ENCODE measurements at places on chromosomes 4 and X. TPM values are rescaled to one million over a fixed set of nuclear protein-coding genes. Genes with fewer than 3 reads are reported as not detected.

DNA sequence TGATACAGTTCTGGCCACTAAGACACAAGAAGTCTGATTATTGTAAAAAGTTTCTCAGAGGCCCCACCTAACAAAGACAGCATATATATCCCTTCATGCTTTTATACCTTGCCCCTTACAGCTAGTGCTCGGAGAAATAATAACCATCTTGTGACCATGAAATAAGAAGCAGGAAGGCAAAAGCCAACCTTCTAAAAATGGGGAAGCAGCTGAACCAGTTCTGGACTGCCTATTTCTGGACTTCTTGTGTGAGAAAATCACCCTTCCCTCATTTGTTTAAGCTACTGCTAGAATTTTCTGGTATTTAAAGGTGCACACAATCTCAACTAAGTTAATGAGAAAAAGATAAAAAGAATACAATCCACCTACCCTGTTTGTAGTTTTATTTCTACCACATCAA, 87.5 kb downstream of the CNOT6L start:
- no peaks in the 10 kb centered on the region for H3K27me3 ChIP-seq
- H3K27ac ChIP-seq = no peak overlapping the region
- no peak overlapping the region for H3K4me3 ChIP-seq
- H3K4me1 ChIP-seq = no peaks in the 10 kb centered on the region
- no peaks in the 10 kb centered on the region for H3K36me3 ChIP-seq

GRCh38 chr4:81746071-81746470, 274.4 kb upstream of the RASGEF1B start:
- H3K27ac ChIP-seq = no peak overlapping the region
- H3K4me3 ChIP-seq = no peak overlapping the region
- no peaks in the 10 kb centered on the region for H3K27me3 ChIP-seq
- DNase-seq = no peak
- H3K36me3 ChIP-seq = no peaks in the 10 kb centered on the region
- no peaks in the 10 kb centered on the region for H3K4me1 ChIP-seq

NLRP2B gene
- 0.73 TPM for total RNA-seq

- H3K4me3 ChIP-seq = no peak overlapping the region
- no peaks in the 10 kb centered on the region for H3K4me1 ChIP-seq
- no peak for DNase-seq
Observed at GRCh38 chr4:20687864-20688263, 12.4 kb upstream of the PACRGL start.

DNA sequence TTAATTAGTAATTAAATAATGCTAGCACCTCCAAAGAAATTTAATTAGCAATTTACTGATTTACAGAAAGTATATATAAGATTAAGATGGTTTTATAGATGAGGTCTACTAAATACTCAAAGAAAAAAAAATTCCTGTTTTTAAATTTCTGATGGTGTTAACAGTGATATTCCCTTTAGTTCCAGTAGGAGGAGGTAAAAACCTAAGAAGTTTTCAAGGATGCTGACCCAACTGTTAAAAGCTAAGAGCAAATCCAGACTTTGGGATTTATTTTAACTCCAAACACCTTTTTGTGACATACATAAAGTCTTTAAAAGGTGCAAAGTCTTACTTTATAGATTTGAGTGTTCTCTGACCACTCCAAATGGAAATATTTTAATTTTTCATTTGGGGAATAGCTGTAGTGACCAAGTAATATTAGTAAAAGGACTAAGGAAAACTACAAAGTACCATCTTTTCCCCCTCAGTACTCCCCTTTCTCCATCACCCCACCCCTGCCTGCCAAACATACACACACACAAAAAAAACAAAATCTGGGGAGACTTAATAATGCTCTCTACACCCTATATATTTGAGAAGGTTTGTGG, 34.2 kb upstream of the CSN1S1 start:
- H3K4me3 ChIP-seq = no peak overlapping the region
- DNase-seq = no peak
- H3K36me3 ChIP-seq = no peaks in the 10 kb centered on the region
- no peaks in the 10 kb centered on the region for H3K4me1 ChIP-seq

PDZD4 gene
- 0.80 TPM for total RNA-seq

- H3K4me3 ChIP-seq = no peak overlapping the region
- no peaks in the 10 kb centered on the region for H3K36me3 ChIP-seq
- H3K4me1 ChIP-seq = no peaks in the 10 kb centered on the region
- no peak overlapping the region for H3K27ac ChIP-seq
Observed at GRCh38 chr4:25727711-25728493, 72.3 kb downstream of the SLC34A2 start.

- H3K27ac ChIP-seq = no peak overlapping the region
- DNase-seq = no peak
- H3K4me3 ChIP-seq = no peak overlapping the region
- no peaks in the 10 kb centered on the region for H3K4me1 ChIP-seq
Observed at GRCh38 chr4:11441194-11441556, 12.5 kb upstream of the HS3ST1 start.

DNA sequence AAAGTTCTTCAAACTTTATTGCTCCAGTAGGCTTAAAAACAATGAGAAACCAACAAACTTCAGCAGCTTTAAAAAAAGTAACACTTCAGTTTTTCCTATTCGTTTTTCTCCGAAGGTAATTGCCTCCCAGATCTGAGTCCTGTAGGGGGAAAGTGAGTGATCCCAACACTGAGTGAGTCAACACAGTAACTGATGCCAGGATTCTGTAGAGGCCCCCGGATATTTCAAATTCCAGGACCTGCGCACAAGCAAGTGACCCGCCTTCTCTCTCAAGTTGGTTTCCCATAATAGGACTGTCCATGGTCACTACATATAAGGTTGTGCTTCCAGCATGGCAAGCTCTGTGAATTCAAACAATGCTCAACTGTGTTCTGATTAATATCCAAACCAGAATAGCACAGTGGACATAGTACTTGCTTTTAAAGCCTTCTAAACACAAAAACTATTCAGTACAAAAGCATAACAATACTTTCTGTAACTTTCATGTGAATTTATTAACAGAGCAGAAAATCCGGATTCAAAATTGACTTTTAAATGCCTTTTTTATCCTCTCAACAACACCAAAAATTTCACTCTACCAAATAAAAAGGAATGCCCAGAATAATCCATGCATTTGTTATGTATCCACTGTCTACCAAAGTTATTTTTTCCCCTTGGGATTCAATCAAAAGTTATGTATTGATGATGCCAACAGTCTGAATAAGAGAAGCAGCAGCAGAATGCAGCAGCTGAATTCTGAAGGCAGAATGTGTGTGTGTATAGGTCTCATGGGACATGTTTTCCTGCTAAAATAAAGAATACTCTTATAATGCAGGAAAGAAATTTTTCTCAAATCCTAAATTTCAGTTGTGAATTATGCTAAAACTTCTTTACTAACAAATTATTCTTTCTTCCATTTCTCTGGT, at the start of gene DMD:
DMD (minus strand) TSS at position 194 of the 905 bp plus-strand sequence. CDS start 237 bp downstream, outside the sequence.
- H3K4me1 ChIP-seq = no peaks in the 10 kb centered on the region
- H3K4me3 ChIP-seq = peak within 1 kb of the TSS; percentile 24
- H3K27ac ChIP-seq = peak within 1 kb of the TSS; percentile 40
- DNase-seq = no peak

GRCh38 chr4:115292320-115293092, 179.1 kb upstream of the NDST4 start:
- H3K27ac ChIP-seq = no peak overlapping the region
- no peaks in the 10 kb centered on the region for H3K4me1 ChIP-seq
- H3K4me3 ChIP-seq = no peak overlapping the region
- no peaks in the 10 kb centered on the region for H3K36me3 ChIP-seq
- no peak for DNase-seq

- no peak for DNase-seq
- no peaks in the 10 kb centered on the region for H3K4me1 ChIP-seq
- H3K4me3 ChIP-seq = no peak overlapping the region
- no peak overlapping the region for H3K27ac ChIP-seq
Observed at GRCh38 chr4:184628103-184628502, 21.1 kb downstream of the CASP3 start.

DNA sequence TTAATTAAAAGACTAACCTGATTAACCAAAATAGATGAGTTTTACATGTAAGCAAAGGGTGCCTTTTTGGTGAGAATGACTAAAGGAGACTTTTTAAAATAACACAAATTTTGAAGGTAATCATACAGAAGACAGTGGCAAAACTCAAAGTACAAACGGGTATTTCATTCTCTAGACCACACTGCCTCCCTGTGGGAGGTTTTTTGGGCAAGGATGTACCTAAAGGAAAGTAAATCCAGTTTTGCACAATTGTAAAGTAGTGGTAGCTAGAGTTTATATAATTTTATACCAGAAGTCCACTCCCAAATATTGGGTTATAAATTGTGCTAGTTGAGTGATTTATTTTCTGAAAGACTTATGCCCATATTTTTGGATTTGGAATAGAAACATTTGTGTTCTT, 201.0 kb downstream of the PAPSS1 start:
- H3K4me1 ChIP-seq = no peaks in the 10 kb centered on the region
- H3K36me3 ChIP-seq = no peaks in the 10 kb centered on the region
- no peak for DNase-seq
- H3K4me3 ChIP-seq = no peak overlapping the region

- H3K36me3 ChIP-seq = no peaks in the 10 kb centered on the region
- no peak overlapping the region for H3K27ac ChIP-seq
- no peak for DNase-seq
- H3K27me3 ChIP-seq = no peaks in the 10 kb centered on the region
Observed at GRCh38 chrX:35150052-35150451, 207.5 kb downstream of the FAM47B start.

DNA sequence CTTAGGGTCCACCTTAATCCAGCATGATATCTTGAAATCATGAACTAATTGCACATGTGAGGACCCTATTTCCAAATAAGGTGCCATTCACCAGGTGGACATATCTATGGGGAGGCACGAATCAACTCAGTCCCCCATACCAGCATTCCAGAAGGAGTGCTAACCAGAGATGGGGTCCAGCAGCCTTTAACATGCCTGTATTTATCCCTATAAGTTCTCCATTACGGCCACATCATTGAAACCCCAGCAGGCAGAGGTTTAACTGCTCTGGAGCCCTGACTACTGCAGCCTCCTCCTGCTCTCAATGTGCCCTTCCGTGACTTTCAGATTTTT, 3.2 kb upstream of the ASMTL start:
- no peaks in the 10 kb centered on the region for H3K36me3 ChIP-seq
- no peaks in the 10 kb centered on the region for H3K4me1 ChIP-seq
- H3K27ac ChIP-seq = no peak overlapping the region
- H3K4me3 ChIP-seq = no peak overlapping the region

GRCh38 chrX:99973572-99974226, 436.4 kb downstream of the PCDH19 start:
- no peaks in the 10 kb centered on the region for H3K27me3 ChIP-seq
- no peak for DNase-seq
- H3K36me3 ChIP-seq = no peaks in the 10 kb centered on the region
- H3K4me3 ChIP-seq = no peak overlapping the region

DNA sequence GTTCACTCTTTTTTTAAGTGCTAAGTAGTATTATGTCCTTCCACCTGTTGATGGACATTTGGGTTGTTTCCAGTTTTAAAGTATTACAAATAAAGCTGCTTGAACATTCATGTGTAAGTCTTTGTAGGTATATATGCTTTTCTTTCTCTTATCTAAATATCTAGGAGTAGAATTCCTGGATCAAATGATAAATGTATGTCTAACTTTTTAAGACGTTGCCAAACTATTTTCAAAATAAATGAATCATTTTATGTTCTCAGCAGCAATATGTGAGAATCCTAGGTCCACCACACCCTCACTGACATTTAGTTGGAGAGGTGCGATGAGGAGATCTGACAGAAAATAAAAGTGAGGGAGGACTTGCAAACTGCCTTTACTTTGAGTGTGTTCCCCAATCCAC, 291.7 kb upstream of the UGT8 start:
- no peaks in the 10 kb centered on the region for H3K27me3 ChIP-seq
- no peak overlapping the region for H3K27ac ChIP-seq
- H3K36me3 ChIP-seq = no peaks in the 10 kb centered on the region

GRCh38 chr4:7642741-7643458, 208.2 kb upstream of the PSAPL1 start:
- no peak overlapping the region for H3K4me3 ChIP-seq
- H3K27me3 ChIP-seq = no peaks in the 10 kb centered on the region
- no peak for DNase-seq
- H3K27ac ChIP-seq = no peak overlapping the region
- no peaks in the 10 kb centered on the region for H3K4me1 ChIP-seq

PCGF3 gene
- 71.7 TPM for total RNA-seq

All from breast epithelium (tissue), 4 donors.